Vagina (tissue), 2 donors: ENCODE measurements at places on chromosomes 4 and X.

DNA sequence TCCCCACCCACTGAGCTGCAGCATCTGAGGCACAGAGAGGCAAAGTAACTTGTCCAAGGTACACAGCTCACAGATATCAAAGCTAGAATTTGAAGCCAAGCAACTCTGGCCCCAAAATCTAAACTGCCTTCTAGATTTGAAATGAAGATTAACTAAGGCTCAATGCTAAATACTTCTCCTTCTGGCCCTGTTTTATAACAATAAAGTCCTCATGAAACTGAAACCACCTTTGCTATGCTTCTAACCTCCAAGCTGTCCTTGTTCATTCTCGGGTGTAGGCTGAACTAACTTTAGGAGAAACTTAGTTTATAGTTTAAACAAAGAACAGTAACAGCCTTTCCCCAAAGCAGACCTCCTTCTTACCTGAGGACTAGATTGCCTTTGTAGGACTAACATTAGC, 93.6 kb downstream of the DCTD start:
- no peak for DNase-seq

DNA sequence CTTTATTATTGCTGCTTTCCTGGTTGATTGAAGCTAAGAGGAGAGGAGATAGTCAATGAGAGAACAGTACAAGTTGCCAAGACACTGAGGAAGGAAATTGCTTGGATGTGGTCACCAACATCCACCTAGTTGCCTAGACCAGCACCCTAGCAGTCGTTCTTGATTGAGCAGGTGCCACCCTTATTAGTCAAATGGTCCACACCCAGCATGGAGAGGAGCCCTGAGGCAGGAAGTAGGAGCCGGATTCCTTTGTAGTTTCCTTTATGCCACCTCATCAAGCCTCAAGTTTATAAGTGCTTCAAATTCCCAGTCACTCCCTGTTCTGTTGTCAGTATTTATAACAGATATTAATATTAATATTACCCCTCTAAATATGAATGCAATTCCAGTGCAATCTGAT, 19.1 kb downstream of the PAGE2 start:
- DNase-seq = no peak

DNA sequence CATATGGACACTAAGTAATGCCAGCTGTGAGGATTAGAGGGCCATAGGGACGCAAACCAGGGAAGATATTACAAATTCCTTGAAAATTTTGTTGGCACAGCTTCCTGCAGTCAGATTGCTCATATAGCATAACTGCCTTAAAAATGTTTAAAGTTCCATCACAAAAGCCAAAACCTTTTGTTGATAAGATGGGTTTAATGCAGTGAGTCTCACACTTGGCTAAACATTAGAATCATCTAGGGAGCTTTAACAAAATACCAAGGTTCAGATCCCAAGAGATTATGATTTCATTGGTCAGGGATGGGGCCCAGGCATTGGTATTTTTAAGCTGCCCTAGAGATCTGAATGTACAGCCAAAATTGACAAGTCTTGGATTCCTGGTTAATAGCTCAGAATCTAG, 376.5 kb upstream of the MAD2L1 start:
- no peak for DNase-seq

GRCh38 chr4:1492142-1492457, 85.9 kb upstream of the NKX1-1 start:
- DNase-seq = no peak

DNA sequence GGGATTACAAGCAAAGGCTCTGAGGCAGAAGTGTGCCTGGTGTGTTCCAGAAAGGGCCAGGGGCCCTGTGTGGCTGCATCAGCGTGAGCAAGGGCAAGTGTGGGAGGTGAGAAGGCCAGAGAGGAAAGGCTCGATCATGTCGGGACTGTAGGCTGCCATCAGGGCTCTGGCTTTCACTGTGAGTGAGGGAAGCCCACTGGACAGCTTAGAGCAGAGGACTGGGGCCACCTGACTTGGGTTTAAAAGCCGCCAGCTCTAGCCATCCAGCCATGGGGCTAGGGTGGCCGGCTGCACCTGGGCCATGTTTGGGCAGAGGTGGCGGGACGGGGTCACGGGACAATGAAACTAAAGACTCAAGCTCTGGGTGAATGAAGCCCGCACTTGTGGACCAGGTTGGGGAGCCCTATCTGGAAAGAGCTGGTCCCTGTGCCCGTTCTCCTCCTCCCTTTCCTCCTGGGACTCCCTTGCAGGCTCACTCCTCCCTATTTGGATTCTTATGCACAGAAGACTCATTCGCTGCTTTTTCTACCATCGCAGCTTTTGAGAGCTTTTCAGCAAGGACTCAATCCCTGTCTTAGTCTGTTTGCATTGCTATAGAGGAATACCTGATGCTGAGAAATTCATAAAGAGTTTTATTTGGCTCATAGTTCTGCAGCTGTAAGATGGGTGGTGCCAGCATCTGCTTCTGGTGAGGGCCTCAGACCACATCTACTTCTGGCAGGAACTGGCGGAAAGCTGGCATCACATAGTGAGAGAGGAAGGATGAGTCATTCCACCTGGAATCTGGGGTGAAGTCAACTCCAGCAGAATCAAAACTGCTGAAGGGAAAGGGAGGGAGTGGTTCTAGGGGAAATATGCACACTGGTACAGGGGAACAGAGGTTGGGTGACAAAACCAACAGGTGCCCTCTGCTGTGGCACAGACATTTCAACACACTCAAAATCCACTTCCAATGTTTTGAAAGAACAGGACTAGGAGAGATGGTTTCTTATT, 15.3 kb downstream of the CTAG1B start:
- no peak for DNase-seq

GRCh38 chrX:19675731-19676130, 160.4 kb upstream of the MAP3K15 start:
- DNase-seq = no peak

- no peak for DNase-seq
Observed at GRCh38 chr4:152887981-152888380, 48.1 kb upstream of the FHDC1 start.

GRCh38 chr4:40525752-40526598, 103.7 kb downstream of the RBM47 start:
- no peak for DNase-seq

GRCh38 chr4:4423706-4424498, 37.0 kb downstream of the NSG1 start:
- DNase-seq = peak; percentile 40

DNA sequence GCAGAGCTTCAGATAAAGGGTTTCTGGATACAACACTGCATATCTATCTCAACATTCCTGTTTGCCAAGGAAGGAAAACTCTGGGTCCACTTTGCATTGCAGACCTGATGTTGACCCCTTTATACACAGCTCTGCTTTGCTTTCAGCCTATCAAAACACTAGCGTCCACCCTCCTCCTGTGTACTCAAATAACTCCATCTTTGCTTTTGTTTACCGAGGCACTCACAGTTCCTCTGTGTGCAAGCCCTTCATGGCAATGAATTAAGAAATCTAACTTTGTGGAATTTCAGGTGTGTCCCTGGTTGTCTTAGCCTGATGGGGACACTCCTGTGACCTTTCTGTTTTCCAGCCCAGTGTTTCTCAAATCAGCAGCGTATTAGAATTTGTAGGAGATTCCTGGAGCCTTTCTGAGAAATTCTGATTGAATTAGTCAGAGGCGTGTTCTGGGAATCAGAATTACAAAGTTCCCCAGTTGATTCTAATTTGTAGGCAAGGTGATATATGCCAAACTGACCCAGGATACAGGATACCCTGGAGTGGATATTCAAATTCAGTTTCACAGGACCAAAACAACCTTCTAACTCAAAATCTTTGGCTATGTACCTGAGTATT, 68.6 kb downstream of the DTHD1 start:
- DNase-seq = no peak

- DNase-seq = no peak
Observed at GRCh38 chr4:85861064-85861765, 386.3 kb downstream of the ARHGAP24 start.

GRCh38 chr4:66376921-66377320, 706.6 kb upstream of the EPHA5 start:
- no peak for DNase-seq

GRCh38 chr4:39067451-39067850, 5.4 kb downstream of the KLHL5 start:
- no peak for DNase-seq

DNA sequence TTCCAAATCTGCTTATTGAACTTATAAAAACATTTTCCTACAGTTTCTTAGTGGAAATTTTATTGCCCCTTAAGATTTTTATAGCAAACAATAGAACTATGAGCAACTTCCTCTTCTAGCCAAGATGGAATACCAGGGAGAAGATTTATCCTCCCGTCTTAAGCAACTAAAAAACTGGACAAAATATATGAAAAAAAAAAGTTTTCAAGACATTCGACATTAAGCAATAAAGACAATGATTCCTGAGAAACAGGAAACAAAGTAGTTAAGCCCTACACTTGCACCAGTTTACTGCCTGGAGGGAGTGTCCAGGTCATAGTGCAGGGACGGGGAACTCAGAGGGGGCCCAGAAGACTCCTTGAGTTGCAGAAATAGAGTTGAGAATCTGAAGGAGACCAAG, 516.1 kb upstream of the DIPK2B start:
- no peak for DNase-seq

GRCh38 chr4:117626664-117627063, 407.6 kb upstream of the NDST3 start:
- no peak for DNase-seq

DNA sequence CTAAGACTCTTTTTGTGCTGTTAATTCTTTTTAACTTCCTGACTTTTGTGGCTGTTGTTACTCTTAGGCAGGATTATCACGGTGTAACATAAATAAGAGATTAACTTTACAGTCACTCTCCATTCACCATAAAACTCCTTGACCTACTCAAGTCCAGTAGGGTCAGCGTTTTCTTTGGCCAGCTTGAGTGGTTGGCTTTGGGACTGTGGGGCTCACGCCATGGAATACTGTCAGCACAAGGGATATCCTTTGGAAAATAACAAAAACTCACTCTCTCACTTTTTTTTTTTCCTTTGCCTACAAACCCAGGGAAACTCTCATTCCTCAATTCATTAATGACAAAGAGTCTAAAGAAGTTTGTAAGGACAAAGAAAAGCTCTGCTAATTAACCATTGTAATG, 89.4 kb upstream of the TLL1 start:
- no peak for DNase-seq

- DNase-seq = no peak
Observed at GRCh38 chr4:165293061-165293460, 34.4 kb upstream of the MSMO1 start.

DNA sequence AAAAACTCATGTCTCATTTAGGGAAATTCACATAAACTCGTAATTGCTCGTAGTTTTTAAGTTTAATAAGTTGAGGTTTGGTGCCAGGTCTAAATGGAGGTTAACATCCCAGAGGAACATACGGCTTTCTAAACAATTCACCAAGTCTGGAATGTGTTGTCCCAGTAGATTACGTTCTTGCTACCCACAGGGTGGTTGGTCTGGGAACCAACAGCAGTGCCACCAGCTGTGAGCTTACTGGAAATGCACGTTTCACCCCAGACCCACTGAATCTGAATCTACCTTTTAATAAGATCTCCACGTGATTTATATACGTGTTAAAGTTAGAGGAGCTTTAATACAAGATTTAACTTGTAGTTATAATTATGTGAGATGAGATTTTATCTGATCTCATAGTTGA, 134.3 kb downstream of the BMPR1B start:
- no peak for DNase-seq
